ENCODE measurements at places on chromosomes 1 and 21.
A peak's percentile ranks its signal among the peaks of the same experiment; 100 is the strongest.

- DNase-seq, result peak; percentile 51
These were observed 369 bp downstream of the SUMO3 start for GRCh38 chr21:44817506-44817880.

DNA sequence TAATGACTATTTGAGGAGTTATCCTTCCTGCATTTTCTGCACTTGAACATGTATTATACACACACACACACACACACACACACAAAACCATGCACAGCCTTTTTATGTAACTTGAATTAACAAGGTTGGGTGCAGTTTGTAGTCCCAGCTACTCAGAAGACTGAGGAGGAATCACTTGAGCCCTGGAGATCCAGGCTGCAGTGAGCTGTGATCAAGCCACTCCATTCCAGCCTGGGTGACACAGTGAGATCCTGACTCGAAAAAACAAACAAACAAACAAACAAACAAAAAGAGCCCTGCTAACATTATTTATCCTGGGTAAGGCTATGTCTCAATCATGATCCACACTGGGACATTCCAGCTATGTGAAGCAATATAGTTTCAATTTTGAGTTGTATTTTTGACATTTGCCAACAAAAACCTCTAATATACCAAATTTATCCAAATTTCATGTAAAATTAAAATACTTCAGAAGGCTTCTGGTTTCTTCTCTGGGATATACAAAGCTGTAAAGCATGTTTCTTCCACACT lies 156.8 kb downstream of the NTPCR start:
- DNase-seq, result no peak

DNA sequence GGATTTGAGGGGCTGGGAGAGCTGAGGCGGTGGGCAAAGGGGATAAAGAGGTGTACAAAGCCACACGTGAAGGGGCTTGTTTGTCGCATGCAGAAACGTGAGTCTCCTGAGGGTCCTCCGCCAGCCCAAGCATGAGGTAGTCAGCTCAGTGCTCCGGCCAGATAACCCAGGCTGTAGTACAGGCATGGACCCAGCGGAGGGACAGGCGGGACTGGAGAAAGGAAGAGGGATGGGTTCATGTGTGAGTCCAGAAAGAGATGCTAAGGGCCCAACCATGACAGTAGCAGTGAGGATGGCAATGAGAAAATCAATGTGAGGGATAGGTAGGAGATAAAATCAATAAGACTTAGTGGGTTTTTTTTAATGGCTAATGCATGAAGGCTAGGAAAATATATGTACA lies 13.7 kb upstream of the ELK4 start:
- no peak for DNase-seq

GRCh38 chr1:31572323-31573104 lies 3.8 kb upstream of the TINAGL1 start:
- no peak for DNase-seq

GRCh38 chr1:248736977-248737376 lies 18.6 kb downstream of the LYPD8 start:
- no peak for DNase-seq

GRCh38 chr1:35932158-35932636 lies 1.3 kb downstream of the AGO3 start:
- DNase-seq, result no peak

DNA sequence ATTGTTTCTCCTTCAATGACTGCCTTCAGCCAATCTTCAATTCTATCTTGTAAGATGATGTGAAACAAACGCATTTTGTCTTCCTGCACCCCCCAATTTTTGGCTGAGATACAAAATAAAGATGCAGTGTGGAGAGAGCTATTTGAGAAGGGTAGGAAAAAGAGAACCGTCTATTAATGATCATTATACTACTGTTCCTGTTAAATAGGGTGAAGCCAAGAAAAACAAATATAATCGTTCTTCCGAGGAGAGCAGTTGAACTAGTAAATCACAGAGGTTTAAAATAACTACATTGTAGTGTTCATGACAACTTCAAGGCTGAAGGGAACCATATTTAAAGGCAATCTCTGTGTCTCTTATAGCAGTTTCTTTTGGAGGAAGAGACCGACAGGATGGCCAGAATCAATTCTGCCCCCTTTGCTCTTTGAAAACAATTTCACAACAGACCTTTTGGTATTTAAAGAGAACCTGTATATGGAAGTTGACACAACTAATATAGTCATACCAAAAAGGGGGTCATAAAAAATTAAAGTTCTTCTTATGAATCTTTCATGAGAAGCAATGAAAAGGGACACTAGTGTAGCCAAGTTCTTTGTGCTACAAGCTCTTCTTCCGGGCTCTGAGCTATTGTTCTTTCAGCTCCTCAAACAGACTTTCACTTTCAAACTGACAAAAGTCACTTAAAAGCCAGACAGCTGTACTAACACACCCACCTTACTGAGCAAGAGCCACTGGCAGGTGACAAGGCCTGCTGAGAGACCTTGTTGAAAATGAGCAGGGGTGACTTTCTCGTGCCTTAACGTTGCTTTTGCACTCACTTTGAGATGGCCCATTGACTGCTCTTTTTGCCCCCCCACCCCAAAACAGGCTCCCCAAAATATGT lies 30.9 kb downstream of the PROX1 start:
- no peak for DNase-seq

DNA sequence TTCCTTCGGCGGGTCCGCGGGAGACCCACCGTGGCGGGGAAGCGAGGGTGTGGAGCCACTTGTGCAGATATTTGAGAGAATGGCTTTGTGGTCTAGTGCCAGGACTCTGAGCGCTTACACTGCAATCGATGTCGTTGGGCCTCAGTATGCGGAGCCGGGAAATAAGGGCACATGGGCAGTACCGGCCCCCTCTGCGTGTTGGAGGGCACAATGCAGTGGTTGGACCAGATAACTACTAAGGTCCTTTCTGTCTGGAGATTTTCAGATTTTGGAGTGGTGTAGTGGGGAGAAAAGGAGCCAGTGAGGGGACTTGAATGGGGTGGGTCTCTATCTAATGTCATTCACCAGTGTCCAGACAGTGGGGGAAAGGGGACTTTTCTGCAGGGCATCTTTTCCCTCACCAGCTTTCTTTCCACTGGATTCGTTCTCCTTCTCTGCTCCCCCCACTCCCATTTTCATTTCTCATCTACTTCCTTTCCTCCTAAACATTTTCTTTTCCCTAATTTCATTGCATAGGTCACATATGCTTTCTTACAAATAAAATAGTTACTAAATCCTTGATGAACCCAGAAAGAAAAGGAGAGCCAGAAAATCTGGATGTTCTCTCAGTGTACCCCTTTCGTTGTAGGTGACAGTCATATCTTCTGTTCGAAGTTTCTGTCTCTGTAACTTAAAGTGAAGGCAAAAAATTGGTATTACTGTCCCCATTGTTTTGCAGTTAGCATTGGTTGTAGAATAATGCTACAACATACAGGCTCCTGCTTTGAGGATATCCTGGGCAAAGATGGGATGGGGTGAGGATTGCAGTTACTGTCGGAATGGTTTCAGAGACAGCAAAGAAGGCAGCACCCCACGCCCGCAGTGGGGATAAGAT lies 1.4 kb downstream of the ATF3 start:
- DNase-seq, result no peak

DNA sequence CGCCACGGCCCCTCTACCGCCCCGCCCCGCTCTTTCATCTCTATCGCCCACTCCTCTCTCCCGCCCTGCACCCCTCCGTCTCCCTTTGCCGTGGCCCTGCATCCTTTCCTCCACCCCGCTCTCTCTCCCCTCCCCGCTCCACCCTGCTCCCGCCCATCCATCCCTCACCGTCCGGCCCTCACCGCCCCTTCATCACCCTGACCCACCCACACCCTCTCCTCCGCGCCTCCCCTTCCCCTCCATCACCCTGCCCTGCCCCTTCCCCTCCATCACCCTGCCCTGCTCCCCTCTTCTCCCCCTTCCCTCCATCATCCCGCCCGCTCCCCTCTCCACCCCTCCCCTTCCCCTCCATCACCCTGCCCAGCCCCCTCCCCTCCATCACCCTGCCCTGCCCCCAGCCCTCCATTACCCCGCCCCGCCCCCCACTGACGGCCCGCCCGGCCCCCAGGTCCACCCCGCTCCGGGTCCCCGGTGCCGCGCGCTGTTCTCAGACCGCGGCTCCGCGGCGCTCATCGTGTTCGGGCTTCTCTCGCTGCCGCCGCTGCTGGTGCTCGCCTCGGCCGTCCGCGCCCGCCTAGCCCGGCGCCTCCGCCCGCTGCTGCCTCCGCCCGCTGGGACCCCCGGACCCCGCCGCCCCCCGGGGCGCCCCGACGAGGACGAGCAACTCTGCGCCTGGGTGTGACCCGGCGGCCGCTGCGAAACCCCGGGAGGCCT lies 6.2 kb upstream of the ANKRD65 start:
- DNase-seq, result no peak

DNA sequence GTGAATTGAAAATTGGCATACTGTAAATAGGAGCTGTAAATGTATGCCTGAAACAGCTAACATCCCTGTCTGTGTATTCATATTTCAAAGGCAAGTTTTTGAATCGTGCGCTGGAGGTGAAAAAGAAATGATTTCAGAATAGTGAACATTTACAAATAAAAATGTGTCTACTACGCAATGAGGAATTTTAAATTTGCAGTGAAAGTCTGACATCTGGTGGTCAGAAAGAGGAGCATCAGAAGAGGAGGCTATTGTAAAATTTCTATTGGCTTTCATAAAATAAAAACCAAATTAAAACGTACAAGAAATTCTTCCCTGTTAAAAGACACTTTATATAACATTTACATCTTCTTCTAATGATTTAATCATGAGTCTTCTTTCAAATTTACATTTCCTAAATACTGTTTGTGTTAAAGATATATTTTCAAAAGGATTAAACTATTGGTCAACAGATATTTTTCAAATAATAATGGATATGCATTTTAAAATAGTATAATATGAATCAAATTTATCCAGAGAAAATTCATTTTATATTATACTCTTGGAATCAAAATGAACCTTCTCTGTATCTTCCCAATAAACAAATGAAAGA lies 113.7 kb upstream of the RRP15 start:
- peak; percentile 31 for DNase-seq

- DNase-seq, result no peak
These were observed 216.8 kb upstream of the CXADR start for GRCh38 chr21:17295997-17296396.

- DNase-seq, result no peak
These were observed 6.6 kb downstream of the SCAF4 start for GRCh38 chr21:31725202-31725839.

GRCh38 chr1:225544924-225545323 lies 108.0 kb downstream of the ENAH start:
- DNase-seq, result no peak

- DNase-seq, result no peak
These were observed 8.5 kb upstream of the ZC3H12A start for GRCh38 chr1:37465593-37466517.

- no peak for DNase-seq
These were observed 27.2 kb downstream of the SSBP3 start for GRCh38 chr1:54378874-54379554.

DNA sequence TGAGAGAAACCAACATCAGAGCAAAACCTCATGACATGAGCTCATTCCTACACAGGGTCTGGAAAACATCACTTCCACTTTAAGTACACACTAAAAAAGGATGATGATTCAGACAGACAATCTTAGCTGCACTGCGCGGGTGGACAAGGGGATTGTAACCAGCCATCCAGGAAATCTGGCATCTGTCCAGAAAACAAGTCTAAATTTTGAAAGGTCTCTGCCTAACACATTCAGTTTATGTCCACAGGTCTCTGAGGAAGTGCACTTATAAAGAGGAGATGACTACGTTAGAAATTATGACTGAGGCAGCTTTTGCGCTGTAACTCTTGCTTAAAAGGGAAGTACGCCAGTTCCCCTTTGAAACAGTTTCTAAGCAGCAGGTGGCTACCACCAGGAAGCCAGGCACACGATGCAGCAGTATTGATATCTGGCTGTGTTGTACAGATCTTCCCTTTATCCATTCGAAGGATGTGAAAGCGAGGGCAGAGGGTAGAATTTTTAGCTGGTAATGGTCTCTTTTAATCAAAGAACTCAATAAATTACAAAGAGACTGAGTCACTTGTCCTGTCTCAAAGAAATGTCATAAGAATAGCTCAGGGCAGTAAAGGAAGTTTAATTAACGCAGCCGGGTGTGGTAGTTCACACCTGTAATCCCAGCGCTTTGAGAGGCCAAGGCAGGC lies 128.0 kb downstream of the SETD4 start:
- peak; percentile 42 for DNase-seq
